ENCODE measurements at places on chromosomes 1 and 21.
A peak's percentile ranks its signal among the peaks of the same experiment; 100 is the strongest.

DNA sequence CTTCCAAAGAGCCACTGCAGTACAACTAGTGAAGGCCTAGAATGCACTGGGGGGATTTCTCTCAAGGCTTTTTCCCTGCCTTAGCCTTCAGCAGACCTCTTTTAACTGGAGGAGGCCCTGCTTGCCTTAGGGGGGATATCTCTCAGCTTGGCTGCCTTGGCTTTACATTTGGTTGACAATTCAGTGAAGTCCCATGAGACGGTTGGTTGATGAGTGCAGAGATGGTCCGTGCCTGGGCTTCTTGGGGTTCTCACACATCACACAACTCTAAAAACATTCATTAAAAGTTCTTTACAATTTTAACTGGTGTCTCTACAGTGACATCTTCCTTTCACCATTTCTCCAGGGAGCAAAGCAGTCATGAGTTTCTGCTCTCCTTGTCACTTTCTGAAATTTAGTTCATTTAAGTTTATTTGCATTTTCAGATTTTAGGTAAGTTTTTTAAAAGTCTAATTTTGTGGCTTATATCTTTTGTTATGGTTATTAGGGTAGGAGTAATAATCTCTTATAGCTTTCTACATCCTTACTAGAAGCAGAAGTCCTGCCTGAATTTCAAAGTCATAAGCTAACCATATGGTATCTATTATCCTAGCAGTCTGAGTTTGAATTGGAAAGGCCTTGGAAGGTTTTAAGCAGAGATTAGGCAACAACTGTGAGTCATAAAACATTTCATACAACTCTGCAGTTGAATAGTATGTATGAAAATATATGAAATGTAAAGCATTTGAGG, 487.6 kb downstream of the DPYD start:
- no peaks in the 10 kb centered on the region for H3K27me3 ChIP-seq
- no peak overlapping the region for H3K4me3 ChIP-seq
- no peaks in the 10 kb centered on the region for H3K36me3 ChIP-seq
- peak overlapping the region; percentile 59 for H3K27ac ChIP-seq

DNA sequence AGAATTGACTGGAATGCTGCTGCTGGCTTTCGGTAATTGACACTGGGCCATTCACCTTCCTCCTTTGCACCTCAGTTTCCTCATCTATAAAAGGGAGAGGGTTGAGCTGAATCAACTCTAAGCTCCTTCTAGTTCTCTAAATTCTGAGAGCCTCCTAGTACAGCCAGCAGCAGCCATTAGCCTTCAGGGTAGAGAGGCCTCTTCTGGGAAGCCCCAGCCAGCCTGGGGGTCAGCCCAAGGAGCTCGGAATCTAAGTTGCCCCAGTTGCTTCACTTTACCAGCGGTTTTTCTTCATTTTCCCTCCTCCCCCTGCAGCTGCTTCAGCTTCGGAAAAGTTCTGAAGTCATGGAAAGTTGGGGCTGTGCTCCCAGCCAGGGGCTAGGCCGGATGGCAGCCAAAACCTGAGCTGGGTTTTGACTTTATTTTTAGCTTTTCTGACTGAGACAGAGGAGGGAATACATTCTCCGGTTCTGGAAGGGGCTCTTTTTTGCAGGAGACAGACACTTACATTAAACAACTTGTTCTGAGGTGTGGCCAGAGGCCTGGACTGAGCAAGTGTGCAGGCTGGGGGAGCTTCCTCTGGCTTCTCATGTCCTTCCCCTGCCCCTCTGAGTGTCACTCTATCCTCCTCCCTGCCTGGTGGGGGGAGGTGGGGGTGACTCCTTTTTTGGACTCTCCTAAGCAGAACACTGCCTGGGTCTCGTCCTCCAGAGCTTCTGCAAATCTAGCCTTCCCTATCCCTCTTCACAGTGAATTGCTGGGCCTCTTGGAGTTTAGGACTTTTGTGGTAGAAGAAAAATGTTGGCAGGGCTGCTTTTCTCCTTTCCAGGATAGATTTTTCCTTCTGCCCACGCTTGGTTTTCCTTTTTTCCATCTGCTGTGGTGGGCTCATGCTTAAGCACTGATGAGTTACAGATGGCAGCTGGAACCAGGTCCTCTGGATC, 14.4 kb downstream of the LMNA start:
- H3K27me3 ChIP-seq = no peaks in the 10 kb centered on the region
- peaks cover 68% of the 10 kb centered on the region for H3K4me1 ChIP-seq
- peaks cover 50% of the 10 kb centered on the region for H3K36me3 ChIP-seq
- peak overlapping the region; percentile 98 for H3K27ac ChIP-seq

- H3K36me3 ChIP-seq = no peaks in the 10 kb centered on the region
- no peak overlapping the region for H3K4me3 ChIP-seq
- peaks cover 8% of the 10 kb centered on the region for H3K4me1 ChIP-seq
- peak overlapping the region; percentile 23 for H3K27ac ChIP-seq
Measured at GRCh38 chr1:214416858-214417257, 134.5 kb downstream of the PTPN14 start.

GRCh38 chr1:56646611-56647010, 1.5 kb downstream of the PRKAA2 start:
- no peak overlapping the region for H3K27ac ChIP-seq
- no peaks in the 10 kb centered on the region for H3K36me3 ChIP-seq
- H3K27me3 ChIP-seq = peaks cover 13% of the 10 kb centered on the region

DNA sequence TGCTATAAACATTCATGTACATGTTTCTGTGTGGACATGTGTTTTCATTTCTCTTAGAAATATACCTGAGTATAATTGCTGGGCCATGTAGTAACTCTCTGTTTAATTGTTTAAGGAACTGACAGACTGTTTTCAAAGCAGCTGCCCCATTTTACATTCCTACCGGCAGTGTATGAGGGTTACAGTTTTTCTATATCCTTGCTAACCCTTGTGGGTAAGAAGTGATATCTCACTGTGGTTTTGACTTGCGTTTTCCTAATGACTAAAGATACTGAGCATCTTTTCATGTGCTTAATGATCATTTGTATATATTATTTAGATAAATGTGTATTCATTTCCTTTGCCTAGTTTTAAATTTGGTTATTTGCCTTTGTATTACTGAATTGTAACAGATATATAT, 81.7 kb downstream of the DNM3 start:
- no peak overlapping the region for H3K27ac ChIP-seq
- no peaks in the 10 kb centered on the region for H3K27me3 ChIP-seq
- DNase-seq = no peak
- no peaks in the 10 kb centered on the region for H3K4me1 ChIP-seq
- no peak overlapping the region for H3K4me3 ChIP-seq
- H3K36me3 ChIP-seq = no peaks in the 10 kb centered on the region

- no peaks in the 10 kb centered on the region for H3K36me3 ChIP-seq
- peaks cover 63% of the 10 kb centered on the region for H3K27me3 ChIP-seq
- no peak overlapping the region for H3K27ac ChIP-seq
- no peak for DNase-seq
- H3K4me3 ChIP-seq = no peak overlapping the region
- H3K4me1 ChIP-seq = peaks cover 12% of the 10 kb centered on the region
Measured at GRCh38 chr1:3308053-3308452, 146.4 kb upstream of the ARHGEF16 start.
